Activated CD4-positive, alpha-beta T cell treated with anti-CD3 and anti-CD28 coated beads, Interleukin-2, Interleukin-6, amounts not matched to agents 100 ng/mL and 50 ng/mL, durations not matched to agents 16 hours and 8 hours (primary cell): ENCODE measurements at places on chromosomes 16 and 17.

GRCh38 chr16:27799896-27800295 lies 250.0 kb downstream of the KATNIP start:
- no peak for DNase-seq

DNA sequence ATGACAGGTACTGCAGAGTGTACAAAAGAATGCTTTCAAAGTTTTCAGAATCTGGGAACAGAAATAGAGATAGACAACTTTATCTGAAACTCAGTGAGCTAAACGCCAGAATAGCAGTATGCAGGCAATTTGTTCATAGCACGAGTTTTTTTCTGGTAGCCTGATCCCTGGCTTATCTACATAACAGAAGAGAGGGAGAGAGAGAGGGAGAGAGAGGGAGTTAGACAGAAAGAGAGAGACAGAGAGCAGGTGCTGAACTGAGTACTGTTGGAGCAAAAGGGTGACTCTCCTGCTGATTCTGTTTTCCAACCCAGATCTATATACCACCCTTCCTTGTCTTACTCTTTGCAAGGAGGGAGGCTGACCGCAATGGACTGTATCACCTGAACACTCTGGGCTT lies 388.0 kb upstream of the CA10 start:
- no peak for DNase-seq

GRCh38 chr17:5694551-5694950 lies 110.2 kb upstream of the NLRP1 start:
- no peak for DNase-seq

- DNase-seq: peak; percentile 11
Measured at GRCh38 chr17:73952480-73953205, 250.8 kb upstream of the RPL38 start.

- DNase-seq: no peak
Measured at GRCh38 chr16:19188406-19188805, 20.4 kb downstream of the SYT17 start.

DNA sequence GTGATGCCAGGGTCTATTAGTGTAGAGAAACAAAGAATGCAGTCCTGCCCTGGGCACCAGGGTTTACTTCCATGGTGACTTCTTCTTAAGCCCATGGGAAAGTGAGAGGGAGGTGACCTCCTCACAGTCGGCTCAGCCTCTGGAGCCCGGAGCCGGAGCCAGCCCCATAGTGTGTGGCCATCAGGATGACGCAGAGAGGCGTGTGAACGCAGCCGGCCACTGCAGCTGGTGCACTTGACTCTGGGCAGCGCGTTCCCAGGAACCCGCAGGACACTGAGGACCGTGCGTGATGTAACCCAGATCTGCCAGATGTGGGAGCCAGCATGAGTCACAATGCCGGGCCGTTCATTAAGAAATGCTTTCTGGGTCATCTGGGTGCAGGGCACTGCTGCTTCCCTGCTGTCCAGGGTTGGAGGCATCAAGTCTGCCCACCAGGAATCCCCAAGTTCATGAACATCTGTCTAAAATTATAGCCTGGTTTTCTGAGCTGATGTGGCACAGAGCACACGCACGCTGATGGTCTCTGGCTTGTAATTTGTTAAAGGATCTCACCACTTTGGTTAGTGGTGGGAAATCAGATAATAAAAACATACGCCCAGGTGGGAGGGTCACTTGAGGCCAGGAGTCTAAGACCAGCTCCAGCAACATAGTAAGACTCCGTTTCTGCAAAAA lies 114.1 kb downstream of the PITPNC1 start:
- DNase-seq: no peak
